ENCODE measurements at places on chromosomes 12 and 14.

- no peak for DNase-seq
Observed at GRCh38 chr14:75736845-75737485, 75.9 kb downstream of the TTLL5 start.

GRCh38 chr12:104411826-104412641, 44.7 kb upstream of the CHST11 start:
- DNase-seq = no peak

GRCh38 chr14:106787626-106788025, 1261.2 kb downstream of the TMEM121 start:
- no peak for DNase-seq

DNA sequence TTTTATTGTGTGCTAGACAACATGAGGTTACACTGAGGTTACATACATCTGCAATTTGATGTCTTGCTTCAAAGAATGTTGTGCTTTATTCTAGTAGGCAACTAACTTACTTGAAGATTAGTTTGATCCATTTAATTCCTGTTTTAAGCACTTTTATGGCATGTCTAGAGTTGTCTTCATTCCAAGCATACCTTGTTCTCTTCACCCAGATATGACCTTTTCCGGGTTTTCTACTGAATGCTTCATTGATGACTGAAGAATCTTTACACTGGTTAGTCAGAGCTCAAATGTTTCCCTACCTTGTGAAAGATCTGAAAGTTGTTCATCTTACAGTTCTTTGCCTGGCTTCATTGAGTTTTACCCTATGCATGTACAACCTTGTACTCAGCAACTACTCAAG, 274.0 kb upstream of the KITLG start:
- DNase-seq = no peak

- DNase-seq = no peak
Observed at GRCh38 chr14:75299059-75299458, 20.4 kb downstream of the FOS start.

DNA sequence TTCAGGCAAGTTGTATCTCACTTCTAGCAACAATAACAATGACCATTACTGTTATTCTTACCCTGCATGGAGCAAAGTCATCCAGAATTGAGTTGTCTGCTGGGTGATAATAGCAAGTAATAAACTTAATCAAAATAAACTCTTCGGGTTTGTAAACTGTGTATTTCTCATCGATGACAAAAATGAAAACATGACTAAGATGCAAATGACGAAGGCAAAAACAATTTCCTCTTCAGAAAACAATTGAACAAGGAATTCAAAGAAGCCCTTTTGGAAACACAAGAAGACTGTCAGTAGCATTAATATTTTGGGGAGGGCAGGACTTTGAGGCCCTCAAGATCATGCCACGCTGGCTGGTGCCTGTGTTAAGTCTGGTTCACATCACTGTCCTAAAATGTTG, 232.0 kb downstream of the BTG1 start:
- DNase-seq = no peak

- peak; percentile 1 for DNase-seq
Observed at GRCh38 chr14:74792249-74793039, 29.3 kb downstream of the YLPM1 start.

Measured in NT2/D1 (cell line).